GM10248 (cell line): ENCODE measurements at places on chromosomes 16 and 17.
A peak's percentile ranks its signal among the peaks of the same experiment; 100 is the strongest.

GRCh38 chr16:19886073-19886941 lies 1.7 kb upstream of the GPRC5B start:
- peak; percentile 75 for DNase-seq

- DNase-seq = no peak
Measured at GRCh38 chr17:82388223-82388921, 16.8 kb downstream of the UTS2R start.

- DNase-seq = no peak
Measured at GRCh38 chr16:52498328-52499059, 48.4 kb downstream of the TOX3 start.

DNA sequence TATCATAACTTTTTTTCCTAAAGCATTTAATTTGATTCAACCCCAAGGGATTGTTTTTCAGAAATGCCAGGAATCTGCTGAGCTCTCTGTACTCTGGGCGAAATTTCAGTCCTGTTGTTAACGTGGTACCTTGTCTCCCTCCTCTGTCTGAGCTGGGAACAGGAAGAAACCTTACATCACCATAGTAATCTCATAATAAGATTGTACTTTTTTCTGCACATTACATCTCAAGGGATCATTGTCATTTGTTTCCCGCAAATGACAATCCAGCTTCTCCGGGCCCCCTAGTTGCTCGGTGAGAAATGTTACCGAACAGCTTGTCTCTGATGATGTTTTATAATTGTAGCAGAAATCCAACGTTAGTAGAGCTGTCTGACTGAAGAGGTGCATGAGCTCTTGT lies 152.7 kb upstream of the ERCC4 start:
- DNase-seq = no peak

DNA sequence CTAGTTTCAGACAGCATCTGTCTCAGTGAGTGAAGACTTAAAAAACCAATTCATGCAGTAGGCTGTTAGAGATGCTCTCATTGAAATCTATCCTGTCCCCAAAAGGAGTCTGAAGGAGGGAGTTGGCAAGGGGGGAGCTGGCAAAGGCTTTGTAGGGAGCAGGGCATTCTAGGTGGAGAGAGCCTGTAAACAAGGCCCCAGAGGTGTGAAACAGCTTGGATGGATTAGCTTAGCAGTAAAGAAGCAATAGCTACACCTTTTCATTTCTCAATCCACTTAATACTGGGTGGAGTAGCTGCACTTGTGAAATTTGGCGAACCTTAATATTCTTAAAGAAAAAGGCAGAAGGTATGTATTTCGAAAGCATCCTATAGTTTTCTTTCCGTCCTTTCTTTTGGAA lies 61.8 kb downstream of the KSR1 start:
- no peak for DNase-seq

- DNase-seq = no peak
Measured at GRCh38 chr17:77471984-77472461, 331.3 kb downstream of the SEC14L1 start.

GRCh38 chr17:40355123-40355803 lies 9.3 kb downstream of the GJD3 start:
- DNase-seq = peak; percentile 84

- DNase-seq = no peak
Measured at GRCh38 chr17:80868022-80868609, 123.5 kb upstream of the CHMP6 start.

GRCh38 chr17:32998111-32998886 lies 6.7 kb downstream of the SPACA3 start:
- DNase-seq = peak; percentile 82

GRCh38 chr17:76268015-76268749 lies 3.0 kb downstream of the UBALD2 start:
- DNase-seq = peak; percentile 55

- no peak for DNase-seq
Measured at GRCh38 chr17:13378361-13378760, 223.4 kb downstream of the HS3ST3A1 start.

- DNase-seq = no peak
Measured at GRCh38 chr17:41322903-41323895, 7.7 kb upstream of the KRTAP17-1 start.
